ENCODE measurements at places on chromosomes 2 and 18.

GRCh38 chr2:191328150-191328809, 83.1 kb downstream of the MYO1B start:
- DNase-seq = no peak

GRCh38 chr2:218089259-218089658, 20.2 kb downstream of the RUFY4 start:
- DNase-seq = no peak

DNA sequence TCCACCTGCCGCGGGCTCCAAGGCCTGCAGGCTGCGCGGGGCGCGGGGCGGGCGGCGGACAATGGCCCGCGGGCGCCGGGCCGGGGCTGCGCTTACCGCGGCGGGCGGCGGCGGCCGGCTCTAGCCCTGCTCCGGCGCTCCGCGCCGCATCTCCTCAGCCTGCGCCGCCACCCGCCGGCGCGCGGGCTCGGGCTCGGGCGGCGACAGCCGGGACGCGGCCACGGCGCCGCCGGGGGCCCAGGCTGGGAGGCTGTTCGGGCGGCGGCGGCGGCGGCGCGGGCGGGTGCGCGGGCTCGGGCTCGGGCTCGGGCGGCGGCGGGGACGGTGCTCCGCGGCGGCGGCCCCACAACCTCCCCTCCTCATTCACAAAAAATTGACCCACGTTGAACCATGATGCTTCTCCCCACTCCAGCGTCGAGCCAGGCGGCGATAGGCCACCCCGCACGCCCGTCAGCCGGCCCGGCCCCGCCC, at the start of gene HDAC4:
HDAC4 (minus strand) TSS at position 425 of the 471 bp plus-strand sequence. CDS start 48,321 bp downstream, outside the sequence.
- DNase-seq = no peak

- no peak for DNase-seq
Observed at GRCh38 chr2:66516499-66516898, 81.6 kb downstream of the MEIS1 start.

GRCh38 chr18:40874233-40874632, 1080.8 kb upstream of the PIK3C3 start:
- no peak for DNase-seq

DNA sequence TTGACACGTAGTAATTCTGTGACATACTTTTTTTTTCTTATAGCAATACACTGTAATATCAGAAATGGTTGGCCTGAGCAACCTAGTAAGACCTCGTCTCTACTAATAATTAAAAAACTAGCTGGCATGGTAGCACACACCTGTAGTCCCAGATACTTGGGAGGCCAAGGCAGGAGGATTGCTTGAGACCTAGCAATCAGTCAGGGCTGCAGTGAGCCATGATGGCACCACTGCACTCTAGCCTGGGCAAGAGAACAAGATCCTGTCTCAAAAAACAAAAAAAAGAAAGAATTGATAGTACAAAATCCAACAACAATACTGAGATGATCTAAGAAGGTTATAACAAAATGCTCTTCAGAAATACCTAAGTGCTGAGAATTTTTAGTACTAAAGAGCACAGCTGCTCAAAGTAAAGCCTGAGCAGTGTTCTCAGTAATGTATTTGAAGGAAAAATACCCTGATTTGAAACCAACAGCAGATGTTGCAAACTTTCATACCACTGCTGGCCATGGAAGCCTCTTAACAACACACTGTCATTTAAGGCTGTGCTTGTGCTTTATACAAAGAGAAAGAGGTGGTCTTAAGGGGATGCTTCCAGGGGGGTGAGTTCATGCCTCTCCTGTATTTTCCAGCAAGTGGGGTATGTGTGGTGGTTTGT, 132.6 kb upstream of the CDCA7 start:
- DNase-seq = no peak

DNA sequence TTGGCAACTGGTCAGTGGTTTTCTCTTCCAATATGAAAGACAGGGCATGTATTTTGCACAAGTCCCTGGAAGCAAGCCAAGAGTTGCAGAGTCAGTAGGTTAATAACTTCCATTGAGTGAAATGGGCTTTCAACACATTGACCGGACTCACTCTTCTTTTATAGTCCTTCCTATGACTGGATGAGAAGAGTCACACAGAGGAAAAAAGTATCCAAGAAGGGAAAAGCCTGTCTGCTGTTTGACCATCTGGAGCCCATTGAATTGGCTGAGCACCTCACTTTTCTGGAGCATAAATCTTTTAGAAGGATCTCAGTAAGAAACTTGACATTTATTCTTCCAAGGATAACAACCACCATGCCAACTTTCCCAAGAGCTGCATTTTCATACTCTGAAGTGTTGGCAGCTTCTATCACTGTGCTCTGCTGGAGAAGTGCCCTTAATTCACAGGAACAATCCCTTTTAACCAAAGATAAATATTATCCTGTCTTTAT, 45.4 kb downstream of the RASGRP3 start:
- no peak for DNase-seq

DNA sequence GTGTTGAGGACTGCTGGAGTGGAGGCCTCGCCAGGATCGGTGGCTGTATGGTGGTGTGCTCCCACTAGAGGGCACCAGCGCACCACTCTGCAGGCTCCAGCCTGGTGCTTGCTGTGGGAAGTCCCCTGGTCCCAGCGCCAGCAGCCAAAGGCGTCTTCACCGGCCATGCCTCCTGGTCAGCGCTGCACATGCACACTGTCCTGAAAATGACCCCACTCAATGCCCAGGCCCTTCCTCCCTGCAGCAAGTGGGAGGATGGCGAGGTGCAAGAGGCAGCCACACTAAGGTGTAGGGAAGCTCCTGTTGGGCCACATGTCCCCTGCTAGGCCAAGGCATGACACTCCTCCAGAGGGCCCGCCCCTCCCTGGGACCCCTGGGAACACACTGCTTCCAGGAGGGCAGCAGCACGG, 136.5 kb downstream of the CTIF start:
- DNase-seq = peak; percentile 56

GRCh38 chr18:9831036-9831722, 54.6 kb upstream of the TXNDC2 start:
- no peak for DNase-seq

GRCh38 chr18:5582076-5582475, 38.3 kb upstream of the EPB41L3 start:
- no peak for DNase-seq
